ENCODE measurements at places on chromosomes 5 and 9.

GRCh38 chr9:132283165-132283564, 71.6 kb downstream of the SETX start:
- DNase-seq: no peak

- DNase-seq: no peak
Observed at GRCh38 chr9:121857928-121858327, 206.5 kb downstream of the DAB2IP start.

- no peak for DNase-seq
Observed at GRCh38 chr9:15570769-15571168, 17.9 kb downstream of the CCDC171 start.

DNA sequence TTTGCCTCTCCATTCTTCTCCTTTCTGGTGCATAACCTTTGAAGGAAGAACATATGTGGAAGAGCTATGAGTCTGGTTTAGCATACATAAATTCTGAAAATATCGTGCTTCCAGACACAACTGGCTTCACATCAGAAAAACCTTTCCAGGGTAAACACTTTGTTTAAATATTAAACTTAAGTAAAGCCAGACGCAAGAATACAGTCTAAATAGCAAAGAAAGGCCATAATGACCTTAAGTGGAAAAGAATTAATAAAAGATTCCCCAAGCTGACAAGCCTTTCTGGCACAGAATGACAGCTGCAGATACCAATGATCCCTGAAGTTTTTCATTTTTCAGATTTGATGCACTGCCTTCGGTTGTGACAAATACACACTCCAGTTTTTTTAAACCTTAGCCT, 13.5 kb upstream of the TSSK1B start:
- no peak for DNase-seq

- no peak for DNase-seq
Observed at GRCh38 chr9:131439224-131439623, 45.3 kb downstream of the PRRC2B start.

DNA sequence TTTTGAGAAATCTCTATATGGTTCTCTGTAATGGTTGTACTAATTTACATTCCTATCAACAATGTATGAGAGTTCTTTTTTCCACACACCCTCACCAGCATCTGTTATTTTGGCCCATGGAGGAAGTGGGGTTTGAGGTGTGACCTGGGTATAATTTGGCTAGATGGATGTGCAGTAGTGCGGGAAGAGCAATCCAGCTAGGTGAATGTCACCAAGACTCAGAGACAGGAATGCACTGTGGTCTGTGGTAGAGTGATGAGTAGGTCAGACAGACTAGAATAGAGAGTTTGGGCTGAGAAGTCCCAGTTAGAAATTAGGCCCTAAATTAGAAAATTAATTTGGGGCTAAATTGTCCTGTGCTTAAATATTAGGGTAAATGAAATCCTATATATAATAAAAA, 32.8 kb upstream of the PIP5K1B start:
- no peak for DNase-seq

- DNase-seq: no peak
Observed at GRCh38 chr5:126587551-126588390, 7.2 kb downstream of the ALDH7A1 start.

DNA sequence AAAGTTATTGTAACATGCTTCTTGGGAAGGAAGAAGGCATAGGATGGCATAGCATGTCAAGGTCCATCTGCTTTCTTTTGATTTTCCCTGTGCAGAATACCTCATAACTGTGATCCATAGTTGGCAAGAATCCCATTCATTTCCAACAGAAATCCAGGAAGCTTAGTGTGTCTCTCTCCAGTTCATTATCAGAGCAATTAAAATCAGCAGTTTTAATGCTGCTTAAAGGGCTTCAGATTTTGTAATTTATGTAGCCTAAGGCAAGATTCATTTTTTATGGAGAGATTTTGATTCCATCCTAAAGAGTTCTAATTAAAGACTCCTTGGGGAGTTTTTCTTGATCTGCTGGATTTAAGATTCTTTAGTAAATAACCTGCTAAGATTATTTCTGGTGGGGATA, 560.1 kb downstream of the PDE4D start:
- no peak for DNase-seq

DNA sequence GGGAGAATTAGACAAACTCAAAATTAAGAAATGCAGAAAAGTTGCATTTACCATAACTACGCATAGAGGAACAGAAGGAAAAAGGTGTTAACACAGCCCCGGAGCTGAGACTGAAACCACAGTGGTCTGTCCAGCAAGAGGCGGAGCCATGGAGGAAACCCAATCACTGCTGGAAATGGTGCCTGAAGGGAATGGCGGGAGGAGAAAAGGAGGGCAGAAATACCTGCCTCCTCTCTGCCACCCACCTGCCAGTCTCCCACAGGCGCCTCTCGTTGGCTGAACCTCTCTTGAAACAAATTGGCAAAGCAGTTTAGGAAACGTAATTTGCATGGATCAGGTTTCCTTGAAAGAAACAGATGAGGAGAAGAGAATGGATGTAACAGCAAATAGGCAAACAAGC, 9.7 kb upstream of the PRKACG start:
- no peak for DNase-seq

GRCh38 chr9:34492051-34492450, 30.7 kb downstream of the ENHO start:
- no peak for DNase-seq
